Hippocampal formation (tissue), 2 donors: ENCODE measurements at places on chromosomes 1 and 21.

DNA sequence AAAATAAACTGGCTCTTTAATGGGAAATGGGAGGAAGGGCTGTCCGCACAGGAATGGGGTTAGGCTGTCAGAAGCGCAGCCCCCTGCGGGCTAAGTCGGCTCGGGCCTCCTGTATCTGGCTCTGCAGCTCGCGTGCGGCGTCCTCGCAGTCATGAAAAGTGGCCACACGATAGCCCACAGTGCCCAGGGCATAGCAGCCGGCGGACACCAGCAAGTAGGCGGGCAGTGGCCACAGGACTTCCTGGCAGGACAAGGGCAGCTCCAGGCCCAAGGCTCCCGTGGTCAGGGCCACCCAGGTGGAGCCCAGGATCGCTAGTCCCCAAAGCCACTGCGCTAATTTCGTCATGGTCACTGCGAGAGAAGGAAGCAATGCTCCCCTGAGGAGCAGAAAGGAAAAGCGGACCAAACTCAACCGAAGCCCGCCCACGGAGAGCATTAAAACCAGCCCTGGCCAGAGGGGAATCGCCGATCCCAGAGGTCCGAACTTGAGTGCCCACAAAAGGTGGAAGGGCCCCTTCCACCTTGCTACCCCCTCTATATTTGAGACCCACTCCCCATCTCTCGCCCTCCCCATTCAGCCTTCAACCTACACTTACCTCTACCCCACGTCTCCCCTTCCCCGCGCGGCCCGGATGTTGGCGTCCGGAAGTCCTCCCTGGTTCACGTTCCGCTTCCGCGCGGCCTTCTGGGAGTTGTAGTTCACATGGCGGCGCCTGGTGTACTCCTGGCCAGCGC is at the start of gene DPM3:
Gene DPM3 (minus strand): TSS at position 637 of the 735 bp plus-strand sequence. CDS start 291 bp downstream, at position 346.
- DNase-seq: peak; percentile 79

DNA sequence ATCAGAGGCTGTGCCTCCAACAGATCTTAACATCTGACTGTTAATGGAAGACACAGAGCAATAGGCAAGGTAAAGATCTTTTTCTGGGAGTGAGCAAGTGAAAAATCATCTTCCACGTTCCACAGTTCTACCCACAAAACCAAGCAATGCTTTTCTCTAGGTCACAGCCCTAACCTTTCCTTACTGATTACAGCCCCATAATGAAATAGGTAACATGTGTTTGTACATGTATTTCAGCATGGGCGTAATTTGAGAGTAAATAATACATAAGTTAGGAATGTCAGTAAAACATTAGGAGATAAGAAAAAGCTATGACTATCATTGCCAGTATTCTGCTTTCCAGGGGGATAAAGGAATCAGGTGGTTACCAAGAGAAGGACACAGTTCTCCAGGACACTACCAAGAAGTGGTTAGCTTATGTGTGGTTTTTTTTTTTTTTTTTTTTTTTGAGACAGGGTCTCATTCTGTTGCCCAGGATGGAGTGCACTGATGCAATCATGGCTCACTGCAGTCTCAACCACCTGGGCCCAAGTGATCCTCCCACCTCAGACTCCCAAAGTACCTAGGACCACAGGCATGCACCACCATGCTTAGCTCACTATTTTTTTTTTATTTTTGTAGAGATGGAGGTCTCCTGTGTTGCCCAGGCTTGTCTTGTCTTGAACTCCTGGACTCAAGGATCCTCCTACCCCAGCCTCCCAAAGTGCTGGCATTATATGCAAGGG is 72.0 kb downstream of the DAP3 start:
- DNase-seq: no peak

DNA sequence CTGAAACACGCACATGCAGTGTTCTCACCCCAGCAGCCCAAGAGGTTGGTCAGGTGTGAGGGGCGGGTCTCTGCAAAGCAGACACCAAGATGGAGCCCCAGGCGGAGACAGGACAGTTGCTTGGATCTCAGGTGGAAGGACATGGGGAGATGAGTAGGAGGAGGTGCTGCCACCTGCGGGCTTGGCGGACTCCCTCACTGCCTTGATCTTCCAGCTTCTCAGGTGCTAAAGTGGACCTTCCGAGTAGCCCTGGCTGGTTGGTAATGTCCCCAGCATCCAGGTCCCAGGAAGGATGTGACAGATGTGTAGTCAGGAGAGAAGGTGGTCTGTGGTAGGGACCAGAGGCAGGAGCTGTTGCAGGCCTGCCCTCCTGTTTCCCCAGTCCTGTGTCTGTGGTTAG is 114.1 kb downstream of the AJAP1 start:
- DNase-seq: no peak

- no peak for DNase-seq
Measured at GRCh38 chr1:206704226-206704625, 19.5 kb downstream of the MAPKAPK2 start.

- DNase-seq: no peak
Measured at GRCh38 chr1:231497629-231498152, 30.8 kb upstream of the TSNAX start.

- DNase-seq: no peak
Measured at GRCh38 chr1:27795601-27796000, 22.6 kb downstream of the STX12 start.

GRCh38 chr1:233844692-233845091 is 59.8 kb upstream of the SLC35F3 start:
- DNase-seq: no peak

GRCh38 chr1:171286032-171286705 is 27.8 kb upstream of the FMO4 start:
- DNase-seq: no peak

GRCh38 chr1:174766727-174767126 is 233.0 kb upstream of the CACYBP start:
- no peak for DNase-seq

- no peak for DNase-seq
Measured at GRCh38 chr1:18682375-18682774, 51.7 kb downstream of the PAX7 start.

GRCh38 chr1:94239051-94239450 is 1.7 kb upstream of the ARHGAP29 start:
- no peak for DNase-seq
